ENCODE measurements at places on chromosomes 1 and 21. TPM values are rescaled to one million over a fixed set of nuclear protein-coding genes. Genes with fewer than 3 reads are reported as not detected.

Gene GBP6
- not detected for total RNA-seq

Gene FCRL6
- 0.32 TPM for total RNA-seq

Gene RNU1-3
- 4,558 TPM for total RNA-seq

Gene FAM177B
- total RNA-seq = not detected

Gene TSPAN2
- 2.1 TPM for total RNA-seq

Gene GPR157
- total RNA-seq = 40.4 TPM

Gene NBPF19
- 4.4 TPM for total RNA-seq

Gene MMP23B
- total RNA-seq = 1.8 TPM

Gene ST6GALNAC5
- not detected for total RNA-seq

Gene S100A11
- 39.6 TPM for total RNA-seq

Gene VTCN1
- 0.22 TPM for total RNA-seq

Gene TCEA3
- total RNA-seq = 140 TPM

Gene ARTN
- 0.79 TPM for total RNA-seq

Gene GPX7
- 5.6 TPM for total RNA-seq

Gene GJA4
- 19.7 TPM for total RNA-seq

Gene OR2T29
- not detected for total RNA-seq

Gene BRDT
- not detected for total RNA-seq

Gene CDCA8
- total RNA-seq = 0.12 TPM

Gene NBPF11
- 1.2 TPM for total RNA-seq

Gene NCDN
- 13.1 TPM for total RNA-seq

Gene FAM229A
- total RNA-seq = 1.5 TPM

Gene JTB
- 89.4 TPM for total RNA-seq

Gene RGS13
- not detected for total RNA-seq

Gene INSRR
- not detected for total RNA-seq

Gene CD34
- total RNA-seq = 18.7 TPM

Gene TSACC
- 0.50 TPM for total RNA-seq

Gene CACNA1S
- total RNA-seq = 56.3 TPM

Gene AJAP1
- total RNA-seq = 0.04 TPM

Gene FABP3
- 666 TPM for total RNA-seq

Gene ARHGEF19
- total RNA-seq = 1.8 TPM

Gene CGN
- 0.21 TPM for total RNA-seq

Gene HMCN1
- total RNA-seq = 1.7 TPM

Gene CLDN17
- not detected for total RNA-seq

Gene HRNR
- total RNA-seq = not detected

Gene S100B
- 0.61 TPM for total RNA-seq

Gene AMIGO1
- 12.8 TPM for total RNA-seq

Gene AMY1C
- total RNA-seq = not detected

Gene PTGS2
- 0.53 TPM for total RNA-seq

Gene LCE3E
- total RNA-seq = not detected

Gene UTP25
- 3.2 TPM for total RNA-seq

Gene MTARC1
- total RNA-seq = 6.4 TPM

Gene TCHHL1
- total RNA-seq = not detected

Gene ODF2L
- 4.3 TPM for total RNA-seq

Gene OR2T11
- not detected for total RNA-seq

Gene CHIA
- total RNA-seq = not detected

Gene ERICH3
- total RNA-seq = not detected

Gene KCNK1
- 0.17 TPM for total RNA-seq

Gene FCGR3A
- 8.1 TPM for total RNA-seq

Gene BTBD19
- total RNA-seq = 1.8 TPM

Gene KRTAP10-2
- not detected for total RNA-seq

Gene FAM167B
- total RNA-seq = 2.0 TPM

Data from psoas muscle (tissue), 8 donors.